ENCODE measurements at places on chromosomes 6 and 20.

GRCh38 chr6:10441004-10441654 is 26.3 kb upstream of the TFAP2A start:
- DNase-seq: peak; percentile 90

DNA sequence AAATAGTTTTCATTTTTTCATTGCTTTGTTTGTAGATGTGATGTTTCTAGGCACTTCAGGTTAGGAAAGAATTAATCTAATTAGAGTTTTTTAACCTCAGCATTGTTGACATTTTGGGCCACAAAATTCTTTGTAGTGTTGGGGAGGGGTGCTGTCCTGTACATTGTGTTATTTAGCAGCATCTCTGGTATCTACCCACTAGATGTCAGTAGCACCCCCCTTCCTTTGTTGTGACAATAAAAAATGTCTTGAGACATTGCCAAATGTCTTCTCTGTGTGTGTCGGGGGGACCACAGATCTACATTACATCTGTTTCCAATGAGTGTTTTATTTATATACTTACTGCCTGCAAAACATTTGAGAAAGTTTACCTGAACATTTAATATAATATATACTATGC is 45.6 kb downstream of the EYA4 start:
- no peak for DNase-seq

DNA sequence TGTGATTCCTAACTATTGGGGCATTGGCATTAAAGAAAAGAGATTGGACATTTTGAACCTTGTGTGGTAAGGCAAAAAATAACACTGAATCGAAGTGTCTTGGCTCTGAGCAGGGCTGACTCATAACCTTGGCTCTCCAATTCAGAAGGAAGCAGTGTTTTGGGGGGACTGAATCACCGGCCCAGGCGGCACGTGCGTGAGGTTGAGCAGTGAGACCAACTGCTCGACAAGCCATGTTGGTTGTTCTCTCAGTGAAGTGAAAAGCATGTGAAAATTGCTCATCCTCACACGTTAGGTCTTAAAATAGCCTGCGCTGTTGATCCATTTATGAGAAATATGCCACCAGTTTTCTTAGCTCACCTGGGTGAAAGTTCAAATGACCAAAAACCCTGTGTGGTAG is 137.8 kb upstream of the SPACA1 start:
- DNase-seq: no peak

GRCh38 chr20:44547419-44547818 is 25.5 kb upstream of the SERINC3 start:
- no peak for DNase-seq

GRCh38 chr6:158852312-158853071 is 33.3 kb upstream of the EZR start:
- DNase-seq: no peak

DNA sequence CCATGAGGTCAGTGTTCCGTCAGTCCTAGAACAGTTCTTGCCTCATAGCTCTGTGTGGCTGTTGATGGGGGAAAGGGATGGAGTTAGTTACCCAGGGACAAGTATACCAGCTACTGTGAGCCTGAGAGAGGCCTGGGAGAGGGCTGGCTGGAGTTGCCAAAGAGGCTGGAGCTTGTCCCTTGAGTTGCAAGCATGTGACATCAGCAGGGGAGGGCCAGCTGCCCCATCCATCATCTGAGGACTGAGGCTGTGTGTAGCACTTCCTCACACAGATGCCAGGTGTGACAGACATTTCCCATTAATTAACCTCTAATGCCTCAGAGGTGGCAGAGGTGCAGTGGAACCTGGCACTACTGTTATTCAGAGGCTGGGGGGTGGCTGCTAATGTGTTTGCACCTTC is 131.6 kb downstream of the PHACTR3 start:
- peak; percentile 62 for DNase-seq

DNA sequence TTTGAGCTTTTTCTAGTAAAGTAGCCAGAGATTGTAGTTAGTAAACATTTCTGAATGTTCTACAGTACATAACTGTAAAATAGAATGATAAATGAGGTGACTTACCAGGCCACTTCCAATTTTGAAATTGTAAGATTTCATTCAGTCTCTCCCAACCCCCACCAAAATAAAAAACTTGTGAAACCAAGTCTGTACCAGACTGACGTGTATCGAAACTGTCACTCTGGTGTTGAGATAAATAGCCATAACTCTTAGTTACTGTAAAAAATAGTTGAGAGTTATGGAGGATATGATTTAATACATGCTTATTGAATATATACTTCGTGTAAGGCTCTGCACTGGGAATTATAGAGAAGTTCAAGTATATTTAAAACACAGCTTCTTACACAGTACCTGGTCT is 455.7 kb downstream of the PLCB1 start:
- no peak for DNase-seq

- DNase-seq: no peak
Observed at GRCh38 chr6:16544006-16544405, 217.3 kb downstream of the ATXN1 start.

DNA sequence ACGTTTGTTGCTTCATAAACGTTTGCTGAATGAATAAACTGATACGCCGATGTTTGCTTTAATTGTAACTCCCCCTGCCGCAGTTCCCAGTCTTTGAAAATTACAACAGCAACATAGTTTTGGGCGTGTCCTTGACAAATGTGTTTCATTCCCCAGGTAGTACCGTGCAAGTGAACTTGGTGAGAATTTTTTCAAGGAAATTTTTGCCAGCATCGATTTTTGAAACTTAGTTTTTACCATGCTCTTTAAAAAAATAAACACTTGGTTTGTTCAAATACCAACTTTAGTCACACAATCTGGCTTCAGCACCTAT is 60.1 kb downstream of the FAM217A start:
- no peak for DNase-seq

DNA sequence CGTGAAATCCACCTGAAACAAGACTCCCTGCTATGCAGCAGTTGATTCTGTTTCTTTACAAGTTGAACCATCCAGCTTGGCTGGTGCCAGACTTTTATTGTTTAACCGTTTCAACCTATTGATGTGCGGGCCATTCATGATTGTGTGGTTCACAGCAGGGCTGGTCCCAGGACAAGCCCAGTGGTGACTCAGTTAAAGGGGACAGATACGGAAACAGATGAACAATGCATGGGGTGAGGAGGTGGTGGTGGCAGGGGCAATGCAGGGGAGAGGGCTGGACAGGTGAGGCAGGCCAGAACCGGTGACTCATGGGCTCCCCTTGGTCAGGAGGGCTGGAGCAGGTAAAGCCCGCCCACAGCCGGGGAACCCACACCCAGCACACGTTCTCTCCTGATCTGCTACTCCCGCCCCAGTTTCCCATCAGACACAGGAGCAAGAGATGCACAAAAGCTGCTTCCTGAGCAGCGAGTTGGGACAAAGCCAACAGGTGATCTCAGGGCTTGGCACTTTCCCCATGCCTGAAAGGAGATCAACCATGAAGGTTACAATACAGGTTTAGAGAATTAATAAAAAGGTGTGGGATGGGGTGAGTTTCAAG is 232.2 kb downstream of the LY86 start:
- DNase-seq: peak; percentile 95

Data from RWPE2 (cell line).